ENCODE measurements at places on chromosomes 4 and X.
A peak's percentile ranks its signal among the peaks of the same experiment; 100 is the strongest.

DNA sequence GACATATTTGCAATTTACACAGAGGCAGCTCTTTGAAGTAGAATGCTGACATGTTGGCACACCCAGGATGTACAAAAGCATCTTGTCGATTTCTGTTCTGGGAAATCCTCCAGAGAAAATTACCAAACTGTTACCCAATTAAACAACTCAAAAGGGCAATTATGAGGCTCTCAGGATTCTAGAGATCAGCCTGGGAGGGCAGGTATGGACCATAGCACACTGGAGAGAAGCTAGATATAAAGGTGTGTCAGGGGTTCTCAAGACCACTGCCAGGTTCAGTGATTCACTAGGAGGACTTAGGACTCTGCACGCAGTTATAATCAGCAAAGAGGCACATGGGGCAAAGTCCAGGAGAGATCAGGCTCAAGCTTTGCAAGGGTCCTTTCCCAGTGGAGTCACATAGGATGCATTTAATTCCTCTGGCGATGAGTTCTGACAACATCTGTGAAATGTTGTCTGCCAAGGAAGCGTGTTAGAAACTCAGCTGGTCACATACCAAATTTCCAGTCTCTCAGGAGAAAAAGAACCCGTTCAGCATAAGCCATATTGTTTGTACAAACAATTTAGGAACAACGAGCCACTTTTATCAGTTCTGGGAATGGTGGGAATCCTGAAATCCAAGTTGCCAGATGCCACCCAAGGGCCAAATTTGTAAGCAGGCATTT lies 100.8 kb downstream of the SYTL5 start:
- no peak for DNase-seq

GRCh38 chr4:73252001-73252400 lies 6.6 kb downstream of the ANKRD17 start:
- DNase-seq = no peak

- no peak for DNase-seq
These were observed 55.4 kb upstream of the RASSF6 start for GRCh38 chr4:73675623-73676022.

- no peak for DNase-seq
These were observed 35.7 kb upstream of the TBC1D14 start for GRCh38 chr4:6873792-6874461.

- no peak for DNase-seq
These were observed 22.0 kb downstream of the ATP5ME start for GRCh38 chr4:651884-652642.

- DNase-seq = no peak
These were observed 1.5 kb upstream of the IL13RA2 start for GRCh38 chrX:115018944-115019343.

- no peak for DNase-seq
These were observed 12.8 kb upstream of the AFP start for GRCh38 chr4:73423184-73423583.

- DNase-seq = no peak
These were observed 91.6 kb downstream of the ANXA10 start for GRCh38 chr4:168183717-168184571.

DNA sequence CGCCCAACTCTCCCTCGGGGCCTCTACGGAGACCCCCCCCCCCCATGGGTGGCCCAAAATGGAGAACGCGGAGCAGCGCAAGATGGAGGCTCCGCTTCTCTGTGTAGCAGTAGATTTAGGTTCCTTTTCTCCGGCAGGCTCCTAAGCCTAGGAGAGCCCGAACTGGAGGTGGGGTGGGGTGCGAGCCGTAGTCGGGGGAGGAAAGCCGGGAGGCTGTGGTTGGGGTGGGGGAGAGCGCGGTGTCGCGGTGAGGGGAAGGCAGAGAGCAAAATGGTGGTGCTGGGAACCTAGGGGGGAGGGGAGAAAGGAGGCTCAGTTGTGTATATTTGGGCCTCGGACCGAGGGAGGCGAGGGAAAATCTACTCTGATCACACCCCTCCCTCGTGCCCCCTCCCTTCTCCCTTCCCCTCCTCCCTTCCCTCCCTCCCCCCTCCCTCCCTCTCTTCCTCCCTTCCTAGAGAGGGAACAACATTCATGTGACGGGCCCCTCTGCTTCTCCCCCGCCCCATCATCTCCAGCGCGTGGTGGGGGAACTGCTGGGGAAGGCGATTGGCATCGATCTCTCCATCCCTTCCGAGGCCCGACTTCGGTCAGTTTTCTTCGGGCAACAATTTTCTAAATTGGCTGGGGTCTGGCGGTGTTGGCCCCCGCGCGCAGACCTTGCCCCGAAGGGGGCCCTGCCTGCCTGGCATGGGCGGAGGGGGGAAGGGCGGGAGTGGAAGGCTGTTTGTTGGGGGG lies at the start of gene STAG2:
Gene STAG2 (plus strand): TSS at position 439 of the 738 bp plus-strand sequence. CDS start 60,922 bp downstream, outside the sequence.
- DNase-seq = peak; percentile 52

DNA sequence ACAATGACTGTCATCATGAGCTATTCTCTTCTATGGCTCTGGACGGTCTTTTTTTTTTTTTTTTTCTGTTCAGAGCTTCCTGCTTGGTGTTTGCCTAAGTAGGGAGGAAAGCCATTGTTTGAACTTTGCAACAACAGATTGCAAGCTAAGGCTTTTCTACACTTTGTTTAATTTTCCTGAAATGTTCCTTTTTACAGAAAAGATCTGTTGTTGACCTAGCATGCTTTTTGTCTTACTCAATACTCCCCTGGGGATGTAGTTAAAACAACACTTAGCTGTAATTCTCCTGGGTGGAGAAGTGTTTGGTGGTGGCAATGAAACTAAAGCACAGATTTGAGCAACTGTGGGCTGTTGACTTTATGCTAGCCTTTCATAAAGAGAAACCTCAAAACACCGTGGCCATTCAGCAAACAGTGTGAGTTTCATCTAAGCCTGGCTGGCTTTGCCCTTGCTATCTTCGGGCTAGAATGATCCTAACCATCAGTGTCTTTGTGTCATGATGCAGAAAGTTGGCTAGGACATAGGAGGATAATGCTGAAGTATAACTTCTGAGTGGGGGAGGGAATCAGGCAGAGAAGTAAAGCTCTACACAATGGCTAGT lies 110.5 kb downstream of the ANXA3 start:
- DNase-seq = peak; percentile 64

- no peak for DNase-seq
These were observed 783 bp downstream of the BEX2 start for GRCh38 chrX:103309860-103310554.

DNA sequence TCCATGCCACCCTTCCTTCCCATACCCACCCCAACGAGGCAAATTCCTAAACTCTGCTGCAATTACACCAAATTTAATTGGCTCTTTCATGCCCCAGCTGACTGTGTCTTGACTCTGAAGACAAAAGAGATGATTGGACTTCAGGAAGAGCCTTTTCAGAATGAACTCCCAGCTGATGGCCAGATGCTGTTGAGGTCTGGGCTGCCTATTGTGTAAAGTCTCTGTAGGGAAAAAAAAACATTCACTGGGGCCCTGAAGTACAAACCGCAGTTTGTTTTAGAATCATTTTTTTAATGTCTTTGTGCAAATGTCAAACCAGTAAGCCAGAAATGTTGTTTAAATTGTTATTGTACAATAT lies 174.8 kb downstream of the HHIP start:
- peak; percentile 67 for DNase-seq

DNA sequence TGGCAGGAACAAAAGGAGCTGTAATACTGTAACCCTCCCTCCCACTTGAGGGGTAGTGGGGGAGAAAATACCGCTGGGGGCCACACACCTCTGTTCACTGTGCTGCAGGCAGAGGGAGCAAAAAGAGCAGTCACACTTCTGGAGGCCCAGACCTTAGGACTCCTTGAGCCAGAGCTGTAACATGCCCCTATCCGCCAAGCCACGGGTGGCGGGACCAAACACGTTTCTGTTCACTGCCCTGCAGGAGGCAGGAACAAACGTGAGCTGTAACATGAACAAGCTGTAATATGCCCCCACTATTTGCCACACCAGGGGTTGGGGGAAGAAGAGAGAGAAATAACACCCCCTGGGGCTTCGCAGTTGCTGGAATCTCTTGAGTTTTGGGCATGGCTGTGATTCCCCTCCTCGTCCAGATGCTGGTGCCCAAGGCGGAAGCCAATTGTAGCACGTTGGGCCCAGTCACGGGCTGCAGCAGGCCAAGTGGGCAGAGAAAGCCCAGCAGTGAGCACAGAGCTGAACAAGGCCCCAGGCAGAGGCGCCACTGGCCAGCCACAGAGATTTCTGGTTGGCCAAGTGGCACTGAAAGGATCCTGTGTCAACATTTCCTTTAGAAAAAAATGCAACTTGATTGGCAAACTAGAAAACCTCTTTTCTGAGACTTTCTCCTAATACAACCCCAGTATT lies 509.7 kb downstream of the INPP4B start:
- DNase-seq = no peak

DNA sequence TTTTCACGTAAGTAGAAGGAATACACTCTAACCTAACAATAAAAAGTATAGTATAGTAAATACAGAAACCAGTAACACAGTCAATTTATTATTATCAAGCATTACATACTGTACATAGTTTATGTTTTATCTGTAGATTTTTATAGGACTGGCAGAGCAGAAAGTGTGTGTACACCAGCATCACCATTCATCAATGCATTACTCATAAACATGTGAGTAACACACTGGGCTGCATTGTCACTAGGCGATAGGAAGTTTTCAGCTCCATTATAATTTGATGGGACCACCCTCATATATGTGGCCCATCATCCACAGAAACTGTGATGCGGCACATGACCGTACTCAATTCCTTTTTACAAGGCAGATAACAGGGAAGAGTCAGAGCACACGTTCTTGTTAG lies 137.8 kb upstream of the RBPJ start:
- DNase-seq = no peak

- DNase-seq = no peak
These were observed 165.4 kb upstream of the NDST4 start for GRCh38 chr4:115278830-115279229.

- DNase-seq = no peak
These were observed 67.2 kb upstream of the PPP3CA start for GRCh38 chr4:101414496-101414895.

- no peak for DNase-seq
These were observed 79.1 kb downstream of the FAT4 start for GRCh38 chr4:125393825-125394224.

DNA sequence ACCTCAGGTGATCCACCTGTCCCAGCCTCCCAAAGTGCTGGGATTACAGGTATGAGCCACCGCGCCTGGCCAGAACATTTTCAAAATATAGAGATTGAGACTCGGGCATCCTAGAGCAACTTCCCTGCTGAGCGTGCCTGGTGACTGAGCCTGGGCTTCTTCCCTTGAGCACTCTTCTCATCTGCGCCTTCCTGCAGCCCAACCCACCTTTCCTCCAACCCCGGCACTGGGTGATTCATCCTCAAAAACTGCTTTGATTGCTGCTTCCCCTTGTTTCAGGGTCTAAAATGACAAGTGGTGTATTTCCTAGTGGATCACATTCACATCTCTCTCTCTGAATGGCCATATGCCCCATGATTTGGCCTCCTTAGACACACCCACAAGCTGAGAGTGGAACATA lies 37.8 kb downstream of the PHKA2 start:
- DNase-seq = no peak

GRCh38 chr4:103076747-103077347 lies at the start of gene SLC9B2:
SLC9B2 (minus strand) TSS chr4:103076761; CDS start chr4:103067550, 9,211 bp downstream.
- DNase-seq = no peak

- no peak for DNase-seq
These were observed 1.3 kb downstream of the NPY1R start for GRCh38 chr4:163330916-163331628.

- DNase-seq = no peak
These were observed 1367.0 kb downstream of the PCDH7 start for GRCh38 chr4:32087211-32087610.

DNA sequence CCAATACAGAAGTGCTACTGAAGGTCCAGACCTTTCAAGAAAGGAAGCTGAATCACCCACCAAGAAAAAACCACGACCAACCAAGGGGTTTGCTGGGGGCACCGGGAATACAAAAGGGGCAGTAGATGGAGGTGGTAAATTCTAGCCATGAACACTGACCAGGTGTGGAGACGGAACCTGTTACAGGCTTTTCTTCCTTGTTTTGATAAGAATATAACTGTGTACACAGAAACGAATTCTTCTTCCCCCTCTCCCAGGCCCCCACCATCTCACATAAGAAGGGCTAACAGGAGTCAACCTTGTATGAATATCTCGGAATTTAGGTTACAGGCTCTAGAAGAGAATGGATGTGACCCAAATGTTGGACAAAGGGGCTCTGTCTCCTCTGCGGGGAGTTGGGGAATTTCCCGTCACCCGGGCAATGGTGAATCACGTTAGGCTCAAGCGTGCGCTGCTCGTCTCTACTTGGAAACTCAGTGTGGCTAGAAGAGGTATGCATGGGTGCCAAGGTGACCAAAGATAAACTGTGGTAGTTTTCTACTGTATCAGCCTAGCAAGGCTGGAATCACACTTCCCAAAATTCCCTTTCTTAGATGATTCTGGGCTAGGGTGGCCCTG lies 87.0 kb downstream of the AFAP1 start:
- DNase-seq = no peak

DNA sequence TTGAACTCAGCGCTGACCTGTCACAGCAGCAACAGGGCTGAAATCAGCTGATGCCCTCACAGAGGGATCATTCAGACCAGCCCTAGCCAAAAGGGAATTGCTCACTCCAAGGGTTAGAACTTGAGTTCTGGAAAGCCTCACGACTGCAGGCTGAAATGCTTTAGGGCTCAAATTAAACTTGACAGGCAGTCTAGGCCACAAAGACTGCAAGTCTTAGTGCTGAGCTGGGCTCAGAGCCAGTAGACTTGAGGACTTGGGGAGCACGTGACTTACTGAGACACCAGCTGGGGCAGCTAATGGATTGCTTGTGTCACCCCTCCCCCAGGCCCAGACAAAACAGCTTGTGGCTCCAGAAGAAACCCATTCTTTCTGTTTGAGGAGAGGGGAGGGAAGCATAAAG lies 119.0 kb upstream of the SLC6A14 start:
- DNase-seq = no peak

- no peak for DNase-seq
These were observed 654 bp upstream of the STS start for GRCh38 chrX:7146703-7147412.

DNA sequence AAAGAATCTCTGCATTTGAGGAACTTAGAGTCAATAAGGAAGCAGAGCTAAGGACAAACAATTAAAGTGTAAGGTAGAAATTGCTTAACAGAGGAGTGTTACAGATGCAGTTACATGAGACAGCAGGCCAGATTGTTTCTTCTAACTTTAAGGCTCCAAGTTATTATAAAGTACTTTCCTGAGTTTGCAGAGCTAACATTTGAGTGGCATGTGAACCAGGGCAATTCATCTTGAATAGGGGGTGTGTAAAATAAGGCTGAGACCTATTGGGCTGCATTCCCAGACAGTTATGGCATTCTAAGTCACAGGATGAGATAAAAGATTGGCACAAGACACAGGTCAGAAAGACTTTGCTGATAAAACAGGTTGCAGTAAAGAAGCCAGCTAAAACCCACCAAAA lies 7.6 kb upstream of the LNX1 start:
- no peak for DNase-seq

- DNase-seq = no peak
These were observed 11.8 kb upstream of the DCUN1D4 start for GRCh38 chr4:51831133-51831532.

Data from brain pericyte (primary cell).